ENCODE measurements at places on chromosomes 6 and 20.

DNA sequence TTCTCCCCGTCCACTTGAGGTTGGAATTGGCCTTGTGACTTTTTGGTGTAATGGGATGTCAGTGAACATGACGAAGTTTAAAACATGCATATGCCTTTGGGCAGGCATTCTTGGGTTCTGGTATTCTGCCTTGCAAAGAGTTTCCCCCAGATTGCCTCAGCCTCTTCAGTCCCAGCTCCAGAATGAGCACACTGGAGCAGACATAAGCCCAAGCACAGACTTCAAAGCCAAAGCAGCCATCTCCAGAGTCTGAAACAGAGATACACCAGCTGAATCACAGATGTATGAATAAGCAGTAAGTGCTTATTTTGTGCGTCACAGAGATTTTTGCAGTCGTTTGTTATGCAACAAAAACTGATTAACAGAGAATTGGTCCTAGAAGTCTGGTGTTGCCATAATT is 546.0 kb downstream of the FRK start:
- DNase-seq = no peak

- DNase-seq = no peak
Measured at GRCh38 chr6:41927253-41927652, 6.0 kb downstream of the BYSL start.

GRCh38 chr6:169386411-169387057 is 132.9 kb upstream of the THBS2 start:
- DNase-seq = no peak

- no peak for DNase-seq
Measured at GRCh38 chr6:168240160-168240559, 79.4 kb downstream of the DACT2 start.

GRCh38 chr20:23309781-23310180 is 40.8 kb upstream of the NXT1 start:
- no peak for DNase-seq

DNA sequence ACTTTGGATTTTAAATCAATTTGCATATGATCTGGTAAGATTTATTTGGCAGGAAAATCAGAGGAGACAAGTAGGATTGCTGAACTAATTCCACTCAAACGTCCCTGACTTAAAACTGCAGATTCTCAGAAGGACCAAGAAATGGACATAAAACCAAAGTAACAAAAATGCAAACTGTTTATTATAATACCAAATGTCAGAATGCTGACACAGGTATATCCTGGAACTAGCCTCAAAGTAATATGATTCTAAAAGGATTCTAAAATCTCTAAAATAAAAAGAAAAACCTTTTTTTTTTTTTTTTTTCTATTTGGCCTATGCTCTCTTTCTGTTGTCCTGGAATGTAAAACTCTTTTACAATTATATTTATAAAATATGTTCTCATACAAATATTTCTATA is 74.4 kb upstream of the BTBD3 start:
- no peak for DNase-seq

GRCh38 chr20:59676126-59676850 is 71.9 kb downstream of the PHACTR3 start:
- no peak for DNase-seq

DNA sequence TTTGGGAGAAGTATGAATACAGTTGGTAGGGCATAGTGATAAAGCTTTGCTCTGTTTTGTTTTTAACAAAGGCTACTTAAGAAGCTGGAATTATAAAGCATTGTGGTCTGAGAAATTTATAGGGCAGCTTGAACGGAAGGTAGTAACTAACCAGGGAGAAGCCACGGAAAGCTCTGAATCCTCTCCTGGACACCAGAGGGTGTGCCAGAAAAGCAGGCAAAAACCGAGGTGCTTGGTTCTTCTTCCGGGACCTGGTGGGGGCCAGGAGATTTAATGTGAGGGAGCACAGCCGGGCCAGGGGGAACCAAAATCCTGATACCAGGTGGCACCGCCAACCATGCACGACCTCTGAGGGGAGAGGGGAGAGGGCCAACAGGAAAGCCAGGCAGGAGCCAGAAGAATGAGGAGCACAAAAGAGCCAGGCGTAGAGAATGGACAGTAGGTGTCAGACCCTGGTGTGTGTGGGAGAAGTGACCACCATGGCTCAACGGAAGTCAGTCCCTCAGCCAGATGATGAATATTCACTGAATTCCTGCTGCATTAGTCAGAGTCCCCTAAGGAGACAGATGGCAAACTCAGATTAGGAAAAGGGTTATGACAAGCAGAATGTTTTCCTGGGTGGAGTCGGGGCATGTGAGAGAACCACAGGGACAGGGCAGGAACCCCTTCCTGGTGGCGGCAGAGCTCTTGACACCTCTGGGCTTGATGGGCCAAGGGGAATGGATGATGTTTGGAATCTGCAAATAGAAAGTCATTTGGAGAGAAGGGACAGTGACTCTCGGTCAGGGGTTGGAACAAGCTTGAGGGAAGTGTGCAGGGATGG is 262.3 kb downstream of the ZNF217 start:
- DNase-seq = no peak

DNA sequence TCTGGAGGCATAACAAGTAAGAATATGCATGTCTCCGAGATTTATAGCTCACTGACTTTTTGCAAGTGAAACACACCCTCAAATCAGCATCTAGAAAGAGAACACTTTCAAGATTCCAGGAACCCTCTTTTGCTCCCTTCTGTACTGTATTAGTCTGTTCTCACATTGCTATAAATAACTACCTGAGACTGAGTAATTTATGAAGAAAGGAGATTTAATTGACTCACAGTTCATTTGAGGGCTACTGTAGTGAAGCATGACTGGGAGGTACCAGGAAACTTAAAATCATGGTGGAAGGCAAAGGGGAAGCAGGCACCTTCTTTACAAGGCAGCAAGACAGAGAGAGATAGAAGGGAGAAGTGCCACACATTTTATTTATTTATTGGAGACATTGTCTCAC is 269.9 kb downstream of the UTRN start:
- DNase-seq = no peak

- no peak for DNase-seq
Measured at GRCh38 chr6:71967436-71967835, 81.1 kb downstream of the RIMS1 start.

GRCh38 chr6:3471711-3472110 is 14.9 kb upstream of the SLC22A23 start:
- no peak for DNase-seq

- DNase-seq = peak; percentile 85
Measured at GRCh38 chr20:36574366-36575135, 1.2 kb downstream of the TGIF2 start.

GRCh38 chr6:17816921-17817611 is 110.3 kb upstream of the NUP153 start:
- no peak for DNase-seq

All from uterus (tissue), 4 donors.